Umbilical cord (tissue), 2 donors: ENCODE measurements at places on chromosomes 16 and 17.

- no peak for DNase-seq
Measured at GRCh38 chr17:74217037-74217730, 3.8 kb downstream of the TTYH2 start.

DNA sequence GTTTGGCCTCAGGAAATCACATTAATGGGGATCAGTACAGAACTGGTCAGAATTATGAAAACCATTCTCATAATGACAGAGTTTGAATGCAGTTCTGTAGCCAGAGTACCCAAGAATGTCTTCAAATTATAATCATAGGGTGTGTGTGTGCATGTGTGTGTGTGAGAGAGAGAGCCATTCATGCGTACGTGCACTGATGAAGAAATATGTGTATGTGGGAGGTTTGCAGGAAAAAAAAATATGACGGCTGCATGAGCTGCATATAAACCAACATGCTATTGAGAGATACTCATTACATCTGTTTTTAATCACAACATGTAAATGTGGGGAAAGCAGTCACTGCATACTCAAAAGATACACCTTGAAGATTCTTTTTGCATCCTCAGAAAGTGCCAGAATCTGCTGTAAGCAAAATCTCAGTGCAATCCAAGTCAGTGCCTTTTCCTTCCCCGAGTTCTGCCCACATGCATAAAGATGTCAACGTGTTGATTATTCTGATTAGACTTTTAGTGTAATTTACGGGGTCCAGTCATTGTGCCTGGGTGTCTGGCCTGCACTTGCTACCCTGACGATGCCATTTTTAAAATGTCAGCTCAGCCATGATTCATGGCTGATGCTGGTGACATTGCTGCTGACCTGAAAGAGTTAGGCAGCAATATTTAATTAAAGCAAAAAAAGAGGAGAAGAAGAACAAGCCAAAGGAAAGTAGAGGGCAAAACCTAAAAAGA lies 378.7 kb upstream of the ZFHX3 start:
- DNase-seq, result no peak

- no peak for DNase-seq
Measured at GRCh38 chr16:27406511-27407128, 4.6 kb downstream of the IL21R start.

DNA sequence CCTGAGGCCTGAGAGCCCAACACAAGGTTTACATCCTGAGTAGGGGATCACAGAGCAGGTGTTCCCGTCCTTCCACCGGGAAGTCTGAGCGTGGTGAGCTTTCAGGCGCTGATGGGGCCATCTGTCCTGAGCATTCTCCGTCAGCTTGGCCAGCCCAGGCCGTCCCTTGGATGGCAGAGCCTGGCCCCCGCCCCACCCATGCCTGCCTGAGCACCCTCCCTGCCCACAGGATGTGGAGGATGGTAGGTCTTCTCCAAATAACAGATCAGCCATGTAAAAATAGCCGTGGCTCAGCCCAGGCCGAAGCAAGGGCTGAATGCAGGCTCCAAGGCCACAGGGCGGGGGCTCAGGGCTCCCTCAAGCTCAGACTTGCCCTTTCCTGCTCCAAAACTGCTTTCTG lies 20.2 kb downstream of the SPNS2 start:
- DNase-seq, result no peak

- peak; percentile 76 for DNase-seq
Measured at GRCh38 chr17:32277284-32277683, 11.7 kb downstream of the RHBDL3 start.

DNA sequence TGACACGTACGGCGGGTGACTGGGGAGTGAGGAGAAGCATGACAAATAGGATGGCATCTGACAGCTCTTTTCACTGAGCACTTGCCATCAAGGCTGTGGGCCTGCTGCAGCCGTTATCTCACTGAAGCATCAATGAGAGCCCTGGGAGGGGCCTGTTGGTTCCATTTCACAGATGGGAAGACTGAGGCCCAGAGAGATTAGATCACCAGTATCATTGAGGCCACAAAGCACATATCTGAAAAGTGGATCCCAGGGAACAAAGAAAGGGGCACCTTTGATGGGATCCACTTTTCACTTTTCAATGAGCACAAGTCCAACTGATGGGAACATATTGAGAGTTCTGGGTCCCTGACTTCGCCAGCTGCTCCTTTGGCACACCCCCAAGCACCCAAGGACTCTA lies 144.4 kb upstream of the LHX1 start:
- no peak for DNase-seq
